ENCODE measurements at places on chromosomes 7 and 10. TPM values are rescaled to one million over a fixed set of nuclear protein-coding genes. Genes with fewer than 3 reads are reported as not detected.

The IL2RA gene
- total RNA-seq = not detected

The EPHA1 gene
- 0.14 TPM for total RNA-seq

The GPR37 gene
- total RNA-seq = 3.8 TPM

The ITIH5 gene
- total RNA-seq = 3.0 TPM

The PRRT4 gene
- not detected for total RNA-seq

The VSTM4 gene
- total RNA-seq = 9.1 TPM

The GSTO2 gene
- total RNA-seq = 2.0 TPM

The DDX56 gene
- total RNA-seq = 38.8 TPM

The AASS gene
- total RNA-seq = 37.8 TPM

Data from smooth muscle cell of bladder (primary cell).